Lung (tissue), 17 donors: ENCODE measurements at places on chromosomes 3 and 15. TPM values are rescaled to one million over a fixed set of nuclear protein-coding genes. Genes with fewer than 3 reads are reported as not detected.

- DNase-seq: no peak
Observed at GRCh38 chr15:70669966-70670658, 93.2 kb downstream of the UACA start.

DNA sequence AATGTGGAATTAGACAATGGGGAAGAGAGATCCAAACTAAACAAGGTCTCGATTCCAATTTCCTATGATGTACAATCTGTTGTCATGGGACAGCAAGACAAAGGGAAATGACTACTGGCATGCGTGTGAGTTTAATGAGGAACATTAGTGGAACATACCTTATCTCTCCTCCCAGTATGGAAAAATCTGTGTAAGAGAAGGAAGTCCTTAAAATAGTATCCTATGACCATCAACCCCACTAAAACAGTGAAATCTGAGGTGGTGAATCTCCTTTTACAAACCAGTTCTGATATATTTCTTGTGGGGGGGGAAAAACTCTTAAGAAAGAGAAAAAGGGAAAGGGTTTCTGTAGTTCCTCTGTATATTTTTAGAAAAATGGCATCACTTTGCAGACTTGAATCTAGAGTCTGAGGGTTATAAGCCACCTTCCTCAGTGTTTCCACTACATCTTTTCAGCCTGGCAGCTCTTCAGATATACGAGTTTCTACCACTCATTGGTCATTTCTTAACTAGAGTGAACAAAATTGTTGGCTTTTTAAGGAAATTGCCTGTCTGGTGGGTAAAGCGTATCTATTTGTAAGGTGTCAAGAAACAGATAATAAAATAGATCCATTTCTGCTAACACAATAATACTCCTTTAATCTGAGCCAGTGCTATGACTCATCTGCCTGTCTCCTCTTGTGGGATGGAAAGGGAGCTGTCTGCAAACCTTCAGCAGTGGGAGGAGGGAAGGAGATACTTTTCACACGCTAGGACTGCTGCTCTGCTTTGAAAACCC is 3.0 kb upstream of the TNFAIP8L3 start:
- peak; percentile 37 for DNase-seq

DNA sequence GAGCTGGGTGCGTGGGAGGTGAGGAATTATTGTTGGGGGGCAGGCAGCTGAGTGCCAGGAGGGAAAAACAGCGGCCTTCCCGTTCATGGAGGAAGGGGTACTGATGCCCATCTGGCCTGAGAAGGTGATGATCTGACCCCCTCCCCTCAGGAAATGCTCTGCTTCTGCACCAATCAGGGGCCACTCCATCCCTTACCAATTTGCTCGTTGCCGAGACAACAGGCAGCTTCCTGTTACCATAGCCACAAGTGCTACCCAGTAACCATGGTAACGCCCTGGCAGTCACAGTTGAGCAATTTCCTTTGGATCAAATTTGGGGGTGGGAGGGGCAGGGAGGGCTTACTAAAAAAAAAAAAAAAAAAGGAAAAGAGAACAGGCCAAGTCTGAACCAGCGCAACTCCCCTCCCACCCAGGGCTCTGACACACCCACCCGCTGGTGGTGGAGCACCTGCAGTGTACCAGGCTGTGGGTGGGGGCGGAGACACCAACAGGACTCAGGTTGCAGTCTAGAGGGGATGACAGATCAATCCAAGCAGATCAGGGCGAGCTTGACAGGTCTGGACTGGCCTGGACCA is 13.7 kb downstream of the CELF6 start:
- peak; percentile 41 for DNase-seq

DNA sequence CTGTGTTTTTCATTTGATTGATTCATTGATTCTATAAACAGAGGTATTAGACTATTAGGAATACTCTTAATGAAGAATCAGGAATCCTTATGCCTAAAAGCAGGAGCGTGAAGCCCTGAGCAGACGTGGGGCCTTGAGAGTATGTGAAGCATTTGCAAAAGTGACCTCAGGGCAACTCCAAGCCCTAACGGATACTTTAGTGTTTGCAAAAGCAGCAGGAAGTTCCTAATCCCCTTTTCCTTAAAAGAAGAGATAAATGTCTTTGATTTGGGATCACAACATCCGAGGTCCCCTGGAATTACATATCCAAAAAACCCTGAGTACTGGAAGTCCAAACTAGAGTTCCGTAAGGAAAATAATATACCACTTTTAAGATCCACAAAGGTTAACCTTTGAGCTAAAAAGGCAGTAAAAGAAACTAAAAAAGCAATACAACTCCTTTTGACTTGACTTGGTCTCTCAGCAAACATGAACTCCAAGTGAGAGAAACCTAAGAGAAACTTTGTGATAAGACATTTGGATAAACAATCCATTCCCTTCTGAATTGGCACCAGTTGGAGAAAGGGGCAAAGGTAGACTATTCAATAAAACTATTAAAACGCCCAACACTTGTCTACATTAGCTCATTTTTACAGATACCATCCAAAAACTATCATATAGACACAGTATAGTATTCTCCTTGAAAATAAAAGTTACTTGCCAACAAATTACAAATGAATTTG is 27.4 kb downstream of the PRTG start:
- no peak for DNase-seq

- DNase-seq: no peak
Observed at GRCh38 chr3:172259726-172260248, 188.5 kb downstream of the GHSR start.

DNA sequence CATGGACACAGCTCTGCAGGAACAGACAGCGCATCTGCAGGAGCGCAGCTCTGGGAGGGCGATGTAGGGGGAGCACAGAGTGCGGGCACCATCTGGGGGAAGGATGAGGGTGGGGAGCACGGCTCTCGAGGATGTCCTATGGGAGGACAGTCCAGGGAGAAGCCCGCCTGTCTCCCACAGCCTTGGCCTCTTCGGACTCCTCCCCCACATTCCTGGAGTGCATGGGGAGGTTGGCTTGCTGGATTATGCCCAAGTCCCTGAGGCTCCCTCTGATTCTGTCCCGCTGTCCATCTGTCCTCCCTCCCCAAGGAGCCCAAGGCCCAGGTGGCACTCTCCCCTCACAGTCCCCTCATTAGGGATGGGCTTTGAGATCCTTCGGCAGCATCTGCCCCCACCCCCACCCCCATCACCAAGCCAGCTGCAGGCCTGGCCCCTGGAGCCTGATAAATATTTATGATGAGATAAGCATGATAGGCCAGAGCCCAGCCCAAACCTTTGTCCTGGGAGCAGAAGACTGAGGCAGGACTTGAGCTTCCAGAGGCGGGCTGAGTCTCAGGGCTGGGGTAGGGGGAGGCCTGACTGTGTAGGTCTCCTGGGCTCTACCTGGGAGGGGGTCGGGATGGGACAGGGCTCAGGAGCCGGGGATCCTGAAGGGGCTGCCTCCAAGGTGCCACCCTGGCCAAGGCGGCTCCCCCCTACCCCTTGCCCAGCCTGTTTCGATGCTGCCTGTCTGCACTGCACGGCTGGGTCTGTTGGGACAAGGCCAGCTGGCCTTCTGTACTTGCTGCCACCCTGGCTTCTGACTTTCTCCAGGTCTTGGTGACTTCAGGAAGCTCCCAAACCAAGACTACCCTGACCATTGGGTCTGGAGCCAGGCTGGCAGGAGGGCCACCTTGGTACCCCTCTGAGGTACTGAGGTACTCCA is 28.6 kb upstream of the SEMA3F start:
- peak; percentile 76 for DNase-seq

DNA sequence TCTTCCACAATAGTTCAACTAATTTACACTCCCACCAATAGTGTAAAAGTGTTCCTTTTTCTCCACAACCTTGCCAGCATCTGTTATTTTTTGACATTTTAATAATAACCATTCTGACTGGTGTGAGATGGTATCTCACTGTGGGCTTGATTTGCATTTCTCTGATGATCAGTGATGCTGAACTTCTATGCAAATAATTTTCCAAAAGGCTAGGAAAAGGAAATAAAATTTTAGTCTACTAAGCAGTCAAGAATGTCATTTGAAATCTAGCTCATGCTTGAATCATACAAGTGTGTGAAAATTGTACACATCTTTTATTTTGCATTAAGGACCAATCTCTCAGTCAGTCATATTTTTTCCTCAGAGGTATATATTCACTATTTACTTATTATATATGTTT is 101.7 kb upstream of the UBP1 start:
- no peak for DNase-seq

DNA sequence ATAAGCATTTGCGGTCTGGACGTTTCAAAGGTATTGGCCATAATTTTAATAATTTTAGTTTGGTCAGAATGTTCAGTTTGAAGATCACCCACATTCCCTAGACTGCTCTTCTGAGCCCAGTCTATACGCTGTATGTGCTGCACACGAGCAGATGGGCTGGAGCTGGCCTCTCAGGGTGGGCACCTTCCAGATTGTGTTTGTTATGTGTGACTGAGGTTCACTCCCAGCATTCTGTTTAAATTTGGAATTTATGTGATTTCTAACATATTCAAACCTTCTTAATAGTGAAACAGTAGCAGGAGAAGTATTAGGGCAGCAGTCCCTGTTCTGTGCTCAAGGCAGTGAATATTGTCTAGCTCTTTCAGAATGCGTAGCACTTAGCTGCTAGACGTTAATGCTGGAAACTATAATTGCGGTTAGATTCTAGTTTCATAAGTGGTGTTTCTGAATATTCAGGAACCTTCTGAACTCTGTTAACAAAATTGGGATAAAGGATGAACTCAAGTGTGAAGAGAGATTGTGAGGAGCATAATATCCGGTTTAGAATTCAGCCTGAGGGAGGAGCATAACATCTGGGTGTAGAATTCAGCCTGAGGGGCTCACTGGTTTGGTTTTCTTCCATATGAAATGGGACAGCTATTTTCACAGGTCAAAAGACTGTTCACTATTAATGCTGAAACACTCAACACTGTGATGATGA is 68.6 kb upstream of the RPL35A start:
- DNase-seq: no peak

- peak; percentile 2 for DNase-seq
Observed at GRCh38 chr15:80588801-80589200, 106.3 kb upstream of the ABHD17C start.

DNA sequence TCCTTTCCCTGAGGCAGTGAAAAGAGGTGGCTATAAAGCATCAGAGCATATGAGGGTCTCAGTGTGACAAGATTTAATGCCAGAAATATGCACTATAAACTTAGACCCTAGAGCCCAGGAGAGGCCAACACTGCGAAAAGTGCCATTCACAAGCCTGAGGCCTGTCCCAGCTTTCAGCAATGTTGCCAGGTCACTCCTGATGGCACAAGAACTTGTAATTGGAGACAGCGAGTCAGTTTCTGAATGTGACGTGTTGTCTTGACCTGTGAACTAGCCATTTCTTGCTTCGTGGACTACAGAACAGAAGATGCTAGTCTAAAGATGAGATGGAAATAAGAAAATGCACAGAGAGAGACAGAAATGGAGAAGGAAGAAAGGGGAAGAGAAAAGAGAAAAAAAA is 87.9 kb downstream of the WDR72 start:
- no peak for DNase-seq

GRCh38 chr3:136270179-136270578 is 20.0 kb downstream of the PCCB start:
- DNase-seq: no peak

DNA sequence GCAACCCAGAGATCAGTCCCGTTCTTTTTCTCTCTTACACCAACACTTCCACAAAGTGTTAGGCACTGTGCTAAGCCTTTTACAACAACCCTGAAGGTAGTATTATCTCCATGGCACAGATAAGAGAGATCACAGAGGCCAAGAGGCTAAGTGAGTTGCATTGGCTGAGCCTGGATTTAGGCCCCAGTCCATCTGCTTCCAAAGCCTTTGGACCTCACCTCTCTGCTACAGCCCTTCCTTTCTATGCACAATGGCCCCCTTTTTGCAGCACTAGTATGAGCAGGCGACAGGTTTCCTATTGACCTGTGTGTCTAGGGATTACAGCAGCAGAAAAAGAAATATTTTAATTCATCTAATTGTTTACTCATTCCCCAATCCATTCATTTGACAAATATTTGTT is 76.2 kb downstream of the CRYGS start:
- DNase-seq: no peak

DNA sequence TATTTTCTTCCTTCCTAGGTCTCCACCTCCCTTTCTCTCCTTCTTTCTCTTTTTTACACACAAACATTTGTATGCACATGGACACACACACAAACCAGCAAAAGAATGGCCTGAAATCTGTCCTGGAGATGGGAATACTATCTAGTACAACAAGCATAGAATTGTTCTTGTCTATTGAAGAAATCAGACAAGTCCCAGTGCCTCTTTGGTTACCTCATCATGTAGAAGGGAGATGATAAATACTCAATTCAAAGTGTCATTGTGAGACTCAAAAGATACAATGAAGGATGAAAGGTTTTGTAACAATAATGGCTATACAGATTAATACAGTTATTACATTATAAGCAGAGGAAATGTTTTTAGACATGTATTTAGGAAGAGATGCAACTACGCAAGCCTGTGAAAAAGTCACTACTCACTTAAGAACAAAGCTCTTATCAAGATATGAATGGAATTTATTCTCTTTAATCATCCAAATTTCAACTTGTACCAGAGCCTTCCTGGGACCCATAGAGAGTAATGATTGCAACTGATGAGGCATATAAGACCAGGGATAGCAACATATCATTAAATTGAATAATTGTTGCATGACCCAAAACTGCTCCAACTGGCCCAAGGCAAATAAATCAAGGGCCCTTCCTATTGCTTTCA is 43.2 kb downstream of the P3H2 start:
- no peak for DNase-seq

GRCh38 chr3:72176537-72177041 is 391.6 kb upstream of the PROK2 start:
- DNase-seq: no peak

- DNase-seq: no peak
Observed at GRCh38 chr15:28110481-28110881, 11.4 kb upstream of the OCA2 start.

DNA sequence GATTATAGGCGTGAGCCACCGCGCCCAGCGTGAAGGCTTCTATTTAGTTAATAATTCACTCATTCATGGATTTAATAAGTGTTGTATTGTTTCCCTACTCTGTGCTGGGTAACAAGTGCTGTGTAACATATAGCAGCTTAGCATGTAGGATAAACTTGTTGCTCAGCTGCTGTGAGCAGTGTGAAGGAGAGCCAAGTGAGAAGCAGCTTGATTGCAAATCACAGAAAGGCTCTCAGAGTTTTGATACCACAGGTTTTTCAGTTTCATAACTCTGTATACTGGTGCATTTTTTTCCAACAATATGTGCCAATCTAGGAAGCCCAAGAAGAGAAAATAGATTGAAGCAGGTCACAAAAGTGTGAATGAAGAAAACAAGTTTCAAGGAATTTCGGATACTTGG is 48.4 kb downstream of the AGTR1 start:
- no peak for DNase-seq

GRCh38 chr15:22980189-22981050 is at the start of gene CYFIP1:
TSS of gene CYFIP1 (minus strand) at chr15:22980368. CDS start at chr15:22947285, 33,083 bp downstream.
- peak; percentile 89 for DNase-seq

- DNase-seq: no peak
Observed at GRCh38 chr15:63341898-63342297, 39.7 kb downstream of the CA12 start.

- no peak for DNase-seq
Observed at GRCh38 chr3:23405081-23405480, 202.0 kb downstream of the UBE2E2 start.

The USP4 gene
- total RNA-seq: 72.4 TPM

The C3orf52 gene
- total RNA-seq: 22.4 TPM

The EPHB3 gene
- total RNA-seq: 20.5 TPM

The RAB5A gene
- total RNA-seq: 91.1 TPM

The P2RY1 gene
- total RNA-seq: 12.5 TPM

The SEMA7A gene
- 15.0 TPM for total RNA-seq

The ILDR1 gene
- 8.9 TPM for total RNA-seq
